ENCODE measurements at places on chromosomes 16 and 17.

GRCh38 chr17:2111691-2112090 is 56.8 kb downstream of the HIC1 start:
- DNase-seq = no peak

GRCh38 chr17:69480245-69480644 is 65.7 kb downstream of the MAP2K6 start:
- no peak for DNase-seq

DNA sequence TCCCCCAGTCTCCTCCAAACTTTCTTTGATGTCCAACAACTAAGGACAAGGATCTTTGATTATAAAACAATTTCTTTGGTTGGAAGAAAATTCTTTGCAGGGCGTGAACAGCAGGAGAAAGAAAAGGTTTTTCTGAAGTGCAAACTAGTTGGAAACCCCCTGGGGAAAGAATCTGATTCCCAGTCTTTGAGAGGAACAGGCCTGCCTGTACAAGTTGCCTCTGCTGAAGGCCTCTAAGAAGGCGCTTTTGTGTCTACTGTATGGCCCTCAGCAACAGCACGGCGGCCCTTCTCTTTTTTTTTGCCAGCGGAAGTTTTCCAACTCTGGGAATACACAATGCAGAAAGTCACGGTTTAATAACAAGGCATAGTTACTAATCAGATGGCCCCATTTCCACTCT is 14.0 kb downstream of the RNF43 start:
- DNase-seq = no peak

- no peak for DNase-seq
Observed at GRCh38 chr16:19411298-19411697, 6.4 kb upstream of the TMC5 start.

DNA sequence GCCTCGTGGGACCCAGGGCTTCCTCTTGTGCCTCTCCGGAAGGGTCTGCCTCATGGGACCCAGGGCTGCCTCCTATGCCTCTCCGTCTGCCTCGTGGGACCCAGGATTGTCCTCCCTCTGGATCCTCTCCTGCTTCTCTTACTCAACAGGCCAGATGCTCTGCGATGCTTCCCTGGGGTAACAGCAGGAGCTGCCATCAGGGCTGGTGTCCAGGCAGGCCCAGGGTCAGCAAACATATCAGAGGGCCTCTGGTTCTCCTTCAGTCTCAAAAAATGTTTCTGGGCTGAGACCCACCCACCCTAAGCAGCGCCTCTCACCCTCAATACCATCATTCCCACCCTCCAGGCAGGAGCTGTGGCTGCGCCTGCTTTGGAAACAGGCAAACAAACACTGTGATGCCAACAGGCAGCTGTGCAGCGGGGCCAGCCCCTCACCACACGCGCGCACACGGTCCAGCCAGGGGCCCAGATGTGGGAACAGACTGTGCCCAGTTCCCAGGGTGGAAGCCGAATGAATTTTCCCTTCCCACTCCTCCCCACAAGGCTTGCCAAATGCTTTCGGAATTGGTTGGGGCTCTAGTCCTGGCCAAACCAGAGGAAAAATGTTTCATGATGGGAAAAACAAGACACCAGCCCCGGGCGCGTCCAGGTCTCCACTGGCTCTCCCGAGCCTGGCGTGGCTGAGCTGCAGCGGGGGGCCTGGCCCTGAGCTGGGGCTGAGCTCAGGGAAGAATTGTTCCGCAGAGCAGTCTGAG is 11.3 kb downstream of the TIMM22 start:
- no peak for DNase-seq
